Hypothalamus (tissue), 51 donors: ENCODE measurements at places on chromosomes 6 and 20.
A peak's percentile ranks its signal among the peaks of the same experiment; 100 is the strongest.

DNA sequence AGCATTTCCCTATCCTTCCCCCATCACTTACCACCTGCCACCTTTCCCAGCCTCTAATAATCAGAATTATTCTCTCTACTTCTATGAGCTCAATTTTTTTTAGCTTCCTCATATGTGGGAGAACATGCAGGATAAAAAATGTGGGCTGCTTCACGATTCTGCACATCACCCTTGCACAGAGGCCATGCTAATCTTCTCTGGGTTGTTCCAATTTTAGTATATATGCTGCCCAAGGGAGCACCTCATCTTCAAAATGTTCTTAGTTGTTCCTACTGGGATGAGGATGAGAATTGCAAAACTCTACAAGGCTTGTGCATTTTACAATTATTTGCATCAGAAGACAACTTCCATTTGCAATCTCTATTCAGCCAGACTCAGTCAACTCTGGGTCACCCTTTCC, 58.1 kb downstream of the LAMA4 start:
- DNase-seq, result no peak

DNA sequence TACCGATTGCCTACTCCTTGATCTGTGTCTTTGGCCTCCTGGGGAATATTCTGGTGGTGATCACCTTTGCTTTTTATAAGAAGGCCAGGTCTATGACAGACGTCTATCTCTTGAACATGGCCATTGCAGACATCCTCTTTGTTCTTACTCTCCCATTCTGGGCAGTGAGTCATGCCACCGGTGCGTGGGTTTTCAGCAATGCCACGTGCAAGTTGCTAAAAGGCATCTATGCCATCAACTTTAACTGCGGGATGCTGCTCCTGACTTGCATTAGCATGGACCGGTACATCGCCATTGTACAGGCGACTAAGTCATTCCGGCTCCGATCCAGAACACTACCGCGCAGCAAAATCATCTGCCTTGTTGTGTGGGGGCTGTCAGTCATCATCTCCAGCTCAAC, 13.5 kb downstream of the CCR6 start:
- no peak for DNase-seq

DNA sequence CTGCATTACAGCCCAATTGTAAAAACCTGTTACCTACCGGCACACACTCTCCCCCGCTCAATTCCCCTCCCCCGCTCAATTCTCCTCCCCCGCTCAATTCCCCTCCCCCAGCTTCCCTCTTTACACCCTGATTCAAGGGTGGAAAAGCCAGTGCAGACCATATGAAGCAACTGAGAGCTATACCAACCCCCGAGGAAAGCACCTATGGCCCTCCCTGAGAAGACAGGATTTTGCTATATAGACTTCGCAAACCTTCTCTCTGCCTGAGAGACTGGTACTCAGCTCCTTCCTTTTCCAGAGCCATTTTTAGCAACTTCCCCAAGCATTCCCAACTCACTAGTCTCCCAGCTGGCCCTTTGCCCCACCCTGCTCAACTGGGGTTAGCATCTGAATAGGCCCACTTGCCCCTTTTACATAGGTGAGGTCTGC, 7.6 kb downstream of the GNAS-AS1 start:
- no peak for DNase-seq

GRCh38 chr20:4929686-4930397, 71.5 kb downstream of the SLC23A2 start:
- DNase-seq, result no peak

DNA sequence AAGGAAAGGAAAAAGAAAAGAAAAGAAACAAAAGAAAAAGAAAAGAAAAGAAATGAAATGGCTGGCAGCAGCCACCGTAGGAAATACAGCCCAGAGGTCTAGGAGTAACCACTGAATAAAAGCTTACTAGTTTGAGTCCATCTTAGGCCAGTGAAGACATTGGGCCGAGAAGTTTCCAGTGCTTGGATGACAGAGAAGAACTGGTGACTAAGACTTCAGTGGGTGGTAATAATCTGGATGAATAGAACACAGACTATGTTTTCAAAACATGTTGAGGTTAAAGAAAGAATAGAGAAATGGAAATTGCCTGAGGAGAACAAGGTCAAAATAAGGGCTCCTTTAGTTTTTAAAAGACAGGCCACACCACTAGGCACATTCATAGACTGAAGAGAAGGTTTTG, 198.8 kb downstream of the ATXN1 start:
- no peak for DNase-seq

- DNase-seq, result no peak
These were observed 293.8 kb upstream of the RGS17 start for GRCh38 chr6:153424719-153425400.

GRCh38 chr6:110562316-110562915, 86.0 kb upstream of the SLC22A16 start:
- DNase-seq, result no peak

GRCh38 chr20:13930281-13930680, 60.1 kb downstream of the SEL1L2 start:
- DNase-seq, result no peak

- no peak for DNase-seq
These were observed 2.1 kb downstream of the NQO2 start for GRCh38 chr6:3001773-3002293.

- peak; percentile 32 for DNase-seq
These were observed 814.8 kb downstream of the MAFB start for GRCh38 chr20:39874049-39874893.

GRCh38 chr6:81088145-81088544, 664.3 kb downstream of the TENT5A start:
- DNase-seq, result no peak

- DNase-seq, result no peak
These were observed 80.2 kb downstream of the FAM50B start for GRCh38 chr6:3929281-3929798.

- DNase-seq, result no peak
These were observed 328.5 kb downstream of the EPM2A start for GRCh38 chr6:145406783-145407182.

DNA sequence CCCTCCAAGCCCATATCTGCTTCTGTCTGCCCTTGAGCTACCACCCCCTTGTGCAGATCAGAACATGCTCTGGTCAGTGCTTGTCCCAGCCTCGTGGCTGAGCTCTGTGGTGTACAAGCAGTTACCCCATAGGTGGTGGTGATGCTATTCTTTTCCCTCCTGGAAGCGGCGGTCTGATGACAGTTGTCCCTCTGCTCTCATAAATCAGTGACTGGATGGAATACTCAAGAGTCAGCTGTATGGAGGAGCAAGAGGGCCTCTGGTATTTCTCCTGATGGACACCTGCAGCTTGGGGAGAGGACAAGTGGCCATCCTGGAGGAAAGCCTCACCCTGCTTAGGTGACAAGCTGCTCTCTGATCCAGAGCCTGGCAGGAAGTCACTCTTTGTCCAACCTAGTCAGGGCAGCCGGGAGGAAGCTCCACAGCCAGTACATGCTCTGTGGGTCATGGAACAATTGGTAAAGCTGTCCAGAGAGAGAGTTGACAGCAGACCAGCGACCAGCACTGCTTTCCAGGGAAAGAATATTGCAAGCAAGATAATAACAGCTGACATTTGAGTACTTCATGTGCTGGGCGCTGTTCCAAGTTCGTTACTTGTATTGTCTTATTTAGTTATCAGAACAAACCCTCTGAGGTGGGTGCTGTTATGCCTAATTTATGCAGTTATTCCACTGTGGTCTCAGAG, 47.1 kb downstream of the SCAND1 start:
- no peak for DNase-seq

DNA sequence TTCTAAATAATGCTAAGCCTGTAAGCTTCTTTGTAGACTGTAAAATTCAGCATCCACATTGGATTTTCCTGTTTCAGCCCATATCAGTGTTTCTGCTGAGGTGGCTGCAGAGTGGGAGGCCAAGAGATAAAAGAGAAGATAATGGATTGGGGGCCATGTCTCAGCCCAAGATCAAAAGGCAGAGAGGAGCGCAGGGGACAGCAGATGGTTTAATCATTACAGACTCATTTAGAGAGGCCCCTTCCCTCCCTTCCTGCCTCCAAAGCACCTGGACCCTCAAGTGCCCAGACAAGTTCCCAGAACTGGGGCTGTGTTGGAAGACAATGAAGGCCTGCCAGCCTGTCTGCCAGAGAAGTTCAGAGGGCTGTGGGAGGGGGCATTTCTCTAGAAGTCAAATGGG, 20.4 kb upstream of the CTNNBL1 start:
- DNase-seq, result no peak

- no peak for DNase-seq
These were observed 52.2 kb downstream of the GFRAL start for GRCh38 chr6:55379471-55379870.

GRCh38 chr20:34527016-34527415, 10.8 kb downstream of the DYNLRB1 start:
- no peak for DNase-seq

DNA sequence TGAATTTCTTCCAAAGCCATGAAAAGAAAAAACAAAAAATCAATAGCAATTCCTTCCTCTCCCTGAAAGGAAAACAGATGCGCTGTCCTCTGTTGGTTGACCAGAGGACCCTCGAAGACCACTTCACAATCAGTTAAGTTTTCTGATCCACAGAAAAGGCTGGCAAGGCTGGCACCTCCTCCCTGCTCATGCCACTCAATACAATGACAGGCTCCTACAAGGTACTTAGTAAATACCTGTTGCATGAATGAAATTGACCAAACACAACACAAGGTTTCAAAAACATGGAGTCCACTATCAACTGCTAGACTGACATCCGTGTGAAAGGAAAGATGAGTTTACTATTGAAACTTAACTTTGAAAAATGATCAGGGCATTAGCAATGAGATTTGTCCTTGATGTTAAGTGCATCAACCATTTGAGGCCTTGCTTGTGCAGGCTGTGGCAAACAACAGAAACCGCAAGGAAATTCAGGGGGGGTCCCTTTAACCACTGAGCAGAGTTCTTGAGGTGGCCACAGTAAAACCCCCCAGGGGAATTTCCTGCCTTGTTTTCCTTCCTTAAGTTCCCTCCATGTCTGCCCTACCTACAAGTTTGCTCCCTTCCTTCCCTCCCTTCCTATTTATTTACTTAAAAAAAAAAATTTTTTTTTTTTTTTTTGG, 27.9 kb upstream of the RTF2 start:
- DNase-seq, result no peak

DNA sequence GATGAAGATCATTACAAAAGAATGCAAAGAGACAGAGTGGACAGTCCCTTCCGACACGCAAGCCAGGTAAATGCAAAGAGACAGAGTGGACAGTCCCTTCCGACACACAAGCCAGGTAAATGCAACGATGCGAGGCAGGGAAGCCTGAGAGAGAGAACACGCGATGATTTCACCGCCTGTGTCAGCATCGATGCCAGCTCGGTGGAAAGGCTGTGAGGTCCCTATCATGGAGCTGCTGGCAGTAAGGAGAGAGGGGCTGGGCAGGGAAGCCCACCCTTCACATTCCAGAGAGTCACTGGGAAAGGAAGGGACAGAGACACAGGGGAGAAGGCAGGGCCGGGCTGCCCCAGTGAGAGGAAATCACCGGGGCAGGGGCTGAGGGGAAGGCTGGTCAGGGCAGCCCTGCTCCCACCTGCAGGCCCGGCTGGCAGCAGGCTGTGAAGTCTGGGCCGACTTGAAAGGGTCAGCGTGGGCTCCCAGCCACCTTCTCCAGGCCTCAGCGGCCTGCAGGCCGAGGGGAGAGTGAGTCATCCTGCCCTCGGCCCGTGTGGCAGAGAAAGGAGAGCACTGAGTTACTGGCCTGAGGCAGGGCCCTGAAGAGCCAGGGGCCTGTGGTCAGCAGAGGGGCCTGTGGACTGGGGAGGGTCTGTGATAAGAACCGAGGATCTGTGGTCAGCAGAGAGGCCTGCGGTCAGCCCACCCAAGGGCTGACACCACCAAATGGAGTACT, 80.4 kb downstream of the DACT2 start:
- DNase-seq, result no peak

DNA sequence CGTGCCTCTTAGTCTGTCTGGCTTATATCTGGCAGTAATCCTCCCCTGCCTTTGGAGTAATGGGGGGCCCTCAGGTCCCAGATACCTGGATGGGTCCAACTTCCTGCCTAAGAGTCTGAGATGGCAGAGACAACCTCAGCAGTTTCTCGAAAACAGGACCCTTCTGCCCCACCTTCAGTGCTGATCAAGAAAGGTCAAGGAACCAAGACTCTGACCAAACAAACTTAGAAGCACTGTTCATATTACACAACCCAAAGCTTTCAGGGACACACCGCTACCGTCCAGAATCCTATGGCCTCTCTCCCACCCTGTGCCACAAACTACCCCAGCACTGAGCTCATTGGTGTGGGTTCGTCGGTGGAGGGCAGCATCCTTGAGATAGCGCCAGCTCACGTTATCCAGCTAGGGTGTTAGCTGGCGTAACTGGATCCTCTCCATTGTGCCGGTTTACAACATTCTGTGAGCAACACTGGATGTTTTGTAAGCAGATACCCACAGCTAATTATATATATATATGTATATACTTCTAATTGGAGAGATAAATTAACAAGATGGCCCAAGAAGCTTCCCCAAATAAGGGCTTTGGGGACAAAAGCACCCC, 7.6 kb upstream of the TMC2 start:
- no peak for DNase-seq

DNA sequence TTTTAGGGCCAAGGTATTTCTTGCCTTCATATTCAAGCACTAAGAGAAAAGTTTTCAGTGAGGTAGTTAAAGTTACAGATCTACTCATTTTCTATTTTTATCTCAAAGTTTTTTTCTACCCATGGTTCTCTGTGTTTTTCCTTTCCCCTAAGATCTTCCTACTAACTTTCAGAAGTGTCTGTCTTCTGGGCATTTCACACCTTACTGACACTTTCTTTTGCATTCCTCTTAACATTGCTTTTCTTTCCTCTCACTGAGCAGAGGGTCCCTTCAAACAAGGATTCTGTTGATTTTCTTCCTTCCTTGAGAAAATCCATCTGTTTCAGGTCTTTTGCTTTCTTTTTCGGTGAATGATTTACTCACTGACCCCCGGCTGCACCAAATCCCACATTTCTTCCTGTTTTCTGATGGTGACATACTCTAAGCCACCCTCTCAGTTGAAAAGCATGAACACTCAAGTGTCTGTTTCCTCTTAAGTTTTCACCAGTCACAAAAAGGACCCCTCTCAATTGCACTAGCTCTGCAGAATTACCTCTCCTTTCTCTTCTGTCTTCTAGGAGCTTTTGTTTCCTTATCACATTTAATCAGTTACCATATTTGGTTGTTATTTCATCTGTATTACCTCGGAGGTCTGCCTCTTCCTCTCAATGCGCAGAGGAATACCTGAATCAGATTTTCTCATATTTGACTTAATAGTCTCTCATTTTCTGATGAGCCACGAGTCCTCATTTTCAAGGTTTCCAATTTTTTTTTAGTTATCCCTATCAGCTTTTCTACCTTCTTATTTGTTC, 73.5 kb upstream of the RNF217 start:
- DNase-seq, result no peak
